ENCODE measurements at places on chromosomes 4 and X.

- no peak for DNase-seq
These were observed 106.8 kb downstream of the CLNK start for GRCh38 chr4:10577508-10578426.

GRCh38 chrX:63581398-63581797 is 203.6 kb downstream of the ARHGEF9 start:
- no peak for DNase-seq

DNA sequence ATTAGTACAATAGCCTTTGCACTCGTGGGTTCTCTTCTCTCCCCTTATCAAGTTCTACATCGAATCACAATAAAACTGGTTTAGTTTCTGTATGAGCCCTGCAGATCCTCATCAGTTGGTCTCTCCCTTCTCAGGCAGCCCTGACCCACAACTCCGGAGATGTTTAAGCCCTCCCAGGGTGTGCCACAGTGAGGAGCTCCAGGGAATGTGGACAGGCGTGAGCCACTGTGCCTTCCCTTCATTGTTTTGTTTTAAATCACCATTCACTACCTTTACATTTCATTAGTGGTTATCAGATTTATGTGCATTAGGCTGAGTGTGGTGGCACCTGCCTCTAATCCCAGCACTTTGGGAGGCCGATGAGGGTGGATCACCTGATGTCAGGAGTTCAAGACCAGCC is 133.2 kb downstream of the LARP7 start:
- no peak for DNase-seq

DNA sequence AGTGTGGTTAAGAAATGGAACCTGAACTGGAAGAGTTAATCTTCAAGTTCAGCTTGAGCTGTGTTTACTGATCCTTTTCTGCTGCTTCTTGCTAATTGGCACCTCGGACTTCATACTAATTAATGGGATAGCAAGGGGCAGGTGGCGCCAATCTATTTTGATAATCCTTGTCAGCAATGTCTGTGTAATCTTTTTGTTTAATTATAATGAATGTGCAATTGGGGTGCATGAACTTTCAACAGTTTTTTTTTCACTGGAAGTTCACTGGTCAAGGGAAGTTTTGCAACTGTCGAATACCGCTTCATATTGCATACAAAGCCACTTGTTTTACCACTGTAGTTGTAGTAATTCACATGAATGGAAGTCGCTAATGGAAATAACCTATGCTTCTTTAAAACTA is 261.0 kb downstream of the BMPR1B start:
- DNase-seq: no peak

DNA sequence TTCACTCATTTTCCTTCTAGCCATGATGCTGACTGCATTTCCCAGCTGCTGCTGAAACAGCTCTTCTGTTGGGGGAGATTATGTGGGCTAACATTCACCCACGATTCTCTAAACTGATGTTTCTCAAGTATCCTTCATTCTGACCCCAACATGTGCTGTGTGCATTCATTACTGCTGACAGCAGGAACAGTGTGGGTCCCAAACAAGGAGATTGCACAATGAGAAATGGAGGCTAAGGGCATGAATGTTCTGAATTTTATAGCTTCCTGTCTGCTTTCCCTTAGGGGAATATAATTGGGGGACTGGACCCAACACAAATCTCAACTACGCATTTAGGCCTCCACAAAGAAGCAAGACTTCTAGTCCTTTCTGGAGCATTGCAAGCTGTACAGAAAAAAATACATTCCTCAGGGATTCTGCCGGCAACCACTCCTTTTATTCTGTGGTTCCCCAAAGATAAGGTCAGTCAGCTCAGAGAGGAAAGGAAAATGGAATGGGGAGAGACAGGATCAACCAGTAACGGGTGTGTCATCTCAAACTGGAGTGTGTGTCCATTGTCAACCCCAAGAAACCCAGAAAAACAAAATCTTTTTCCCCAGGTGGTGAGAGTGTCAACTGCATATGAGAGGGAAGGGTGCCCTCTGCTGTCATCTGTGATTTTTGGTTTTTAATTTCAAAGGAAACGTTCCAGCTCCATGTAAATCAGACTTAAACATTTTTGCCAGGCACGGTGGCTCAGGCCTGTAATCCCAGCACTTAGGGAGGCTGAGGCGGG is 81.5 kb upstream of the EGFL6 start:
- DNase-seq: no peak

DNA sequence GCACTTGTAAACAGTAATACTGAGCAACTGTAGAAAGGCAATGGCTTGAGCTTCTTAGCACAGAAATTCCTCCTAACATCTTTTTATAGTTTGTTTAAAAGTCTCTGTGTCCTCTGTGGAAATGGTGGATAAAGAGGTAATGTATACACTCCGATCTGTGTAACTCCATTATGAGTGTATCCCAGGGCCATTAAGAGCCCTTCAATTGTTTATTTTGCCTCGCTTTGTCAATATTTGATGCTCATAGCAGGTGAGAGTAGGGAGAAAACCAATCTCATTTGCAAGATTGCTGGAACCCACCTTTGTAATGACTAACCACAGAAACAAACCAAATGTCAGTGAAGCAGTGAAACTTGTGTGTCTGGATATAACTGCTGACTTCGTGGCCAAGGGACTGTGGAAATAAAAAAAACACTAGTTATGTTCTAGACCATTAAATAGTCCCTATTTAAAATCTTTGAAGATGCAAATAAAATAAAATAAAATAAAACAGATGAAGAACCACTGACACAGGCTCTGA is 598.2 kb upstream of the BOD1L1 start:
- no peak for DNase-seq

- peak; percentile 48 for DNase-seq
These were observed 3.0 kb upstream of the CITED1 start for GRCh38 chrX:72308566-72309296.

DNA sequence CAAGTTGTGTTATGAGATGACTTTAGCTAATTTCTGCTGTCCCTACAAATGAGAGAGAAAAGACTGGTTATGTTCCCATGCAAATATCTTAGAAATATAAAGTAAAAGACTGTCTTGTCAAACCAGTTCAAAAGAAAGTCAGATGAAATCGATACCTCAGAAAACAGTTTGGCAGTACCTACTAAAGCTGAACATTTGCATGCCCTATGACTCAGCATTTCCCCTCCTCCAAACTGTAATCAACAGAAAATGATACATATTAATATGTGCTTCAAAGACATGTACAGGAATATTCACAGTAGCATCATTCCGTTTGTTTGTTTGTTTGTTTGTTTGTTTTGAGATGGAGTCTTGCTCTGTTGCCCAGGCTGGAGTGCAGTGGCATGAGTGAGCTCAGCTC is 90.3 kb downstream of the ARX start:
- DNase-seq: no peak

DNA sequence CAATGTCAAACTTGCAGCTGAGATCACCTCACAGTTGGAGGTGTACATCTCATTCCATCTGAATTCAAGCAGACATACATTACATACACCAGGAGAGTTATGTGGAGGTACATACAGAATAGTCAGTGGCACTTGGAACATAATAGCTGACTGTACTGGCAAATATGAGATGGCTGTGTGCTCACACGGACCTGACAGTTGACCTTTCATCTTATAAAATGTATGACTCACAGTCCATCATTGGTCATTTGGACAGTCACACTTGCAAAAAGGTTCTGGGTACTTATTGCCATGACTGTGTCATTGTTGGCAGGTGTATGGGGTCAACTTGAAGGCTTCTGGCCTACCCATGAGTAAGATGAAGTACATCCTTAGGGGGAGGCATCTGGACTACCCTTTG is 88.6 kb upstream of the WDR1 start:
- DNase-seq: no peak

DNA sequence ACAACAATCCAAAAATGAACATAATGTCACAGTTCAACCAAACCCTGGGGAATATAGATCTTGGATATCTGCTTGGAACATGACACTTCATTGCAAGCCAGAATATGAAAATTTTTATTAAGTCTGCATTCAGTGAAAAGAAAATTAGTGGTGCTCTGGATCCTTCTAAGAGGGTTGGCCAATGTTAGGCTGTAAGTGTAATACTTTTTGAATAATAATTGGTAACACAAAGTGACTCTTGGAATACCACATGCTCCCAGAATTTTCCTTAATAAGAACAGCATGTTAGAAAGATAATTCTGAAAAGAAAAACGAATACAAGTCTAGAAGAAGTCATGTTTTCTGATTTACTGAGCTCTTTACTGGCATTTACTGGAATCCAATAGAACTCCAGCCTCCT is 175.8 kb downstream of the RASL11B start:
- no peak for DNase-seq

DNA sequence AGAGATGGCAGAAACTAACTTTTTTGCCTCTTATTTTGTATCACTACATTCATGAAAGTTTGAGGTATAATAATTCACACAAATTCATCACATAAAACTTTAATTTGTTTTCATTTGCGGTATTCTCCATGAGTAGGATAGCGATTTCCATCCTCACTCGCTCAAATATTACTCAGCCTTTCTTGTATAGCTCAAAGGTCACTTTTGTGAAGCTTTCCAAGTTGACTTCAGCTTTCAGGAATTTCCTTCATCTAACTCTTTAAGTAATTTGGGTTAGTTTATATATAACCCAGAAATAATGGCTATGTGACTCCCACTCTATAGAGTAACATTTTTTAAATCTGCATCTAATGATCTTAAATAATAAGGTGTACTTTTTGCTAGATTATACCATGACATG is 314.4 kb downstream of the IL1RAPL1 start:
- no peak for DNase-seq

- no peak for DNase-seq
These were observed 118.2 kb downstream of the GPR143 start for GRCh38 chrX:9647431-9647830.

GRCh38 chrX:133670383-133670782 is 255.1 kb upstream of the GPC4 start:
- DNase-seq: no peak

DNA sequence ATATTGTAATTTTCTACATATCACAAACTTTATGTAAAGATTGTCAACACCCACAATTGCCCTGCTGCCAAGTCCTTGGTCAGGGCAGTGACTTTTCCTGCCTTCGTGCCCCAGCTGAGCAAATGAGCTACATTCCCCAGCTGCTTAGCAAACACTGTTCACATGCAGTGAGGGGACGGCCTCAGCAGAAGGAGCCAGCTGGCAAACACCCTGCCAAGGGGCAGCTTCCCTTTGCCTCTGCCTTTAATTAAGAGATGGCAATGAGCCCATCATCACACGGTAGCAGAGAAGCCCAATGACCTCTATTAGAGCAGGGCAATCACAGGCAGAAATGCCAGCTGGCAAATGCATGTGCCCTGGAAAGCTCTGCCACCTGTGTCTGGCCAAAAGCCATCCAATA is 253.4 kb downstream of the EPHA5 start:
- DNase-seq: no peak

DNA sequence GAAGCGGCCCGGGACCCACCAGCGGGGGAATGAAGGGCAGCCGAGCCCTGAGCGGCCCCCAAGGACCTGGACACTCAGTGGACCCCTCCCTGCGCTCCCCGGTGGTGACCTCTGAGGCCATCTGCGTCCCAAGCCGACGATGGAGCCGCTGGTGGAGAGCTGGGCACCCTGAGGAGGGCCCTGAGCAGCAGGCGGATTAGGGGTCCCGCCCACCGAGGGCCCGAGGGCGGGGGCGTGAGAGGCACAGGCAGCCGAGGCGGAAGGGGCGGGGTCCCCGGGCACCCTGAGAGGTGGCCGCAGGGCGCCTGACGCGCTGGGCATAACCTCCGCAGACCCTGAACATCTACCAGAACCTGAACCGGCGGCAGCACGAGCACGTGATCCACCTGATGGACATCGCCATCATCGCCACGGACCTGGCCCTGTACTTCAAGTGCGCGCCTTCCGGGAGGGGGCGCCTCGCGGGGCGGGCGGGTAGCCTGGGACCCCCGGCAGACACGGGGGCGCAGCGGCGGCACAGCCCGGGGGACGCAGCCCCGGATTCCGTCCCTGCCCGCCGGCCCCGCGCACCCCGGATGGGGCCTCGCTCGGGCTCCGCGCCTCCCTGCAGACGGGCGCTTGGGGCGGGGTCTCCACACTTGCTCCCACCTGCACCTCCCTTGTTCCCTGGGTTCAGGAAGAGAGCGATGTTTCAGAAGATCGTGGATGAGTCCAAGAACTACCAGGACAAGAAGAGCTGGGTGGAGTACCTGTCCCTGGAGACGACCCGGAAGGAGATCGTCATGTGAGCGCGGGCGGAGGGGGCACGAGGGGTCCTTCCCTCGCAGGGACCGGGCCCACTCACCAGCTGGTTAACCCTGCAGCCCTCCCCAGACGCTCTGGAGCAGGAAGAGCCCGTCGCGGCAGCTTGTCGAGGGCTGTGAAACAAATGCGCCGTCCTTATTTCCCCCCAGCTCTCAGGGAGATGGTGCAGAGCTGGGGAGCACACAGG is 10.3 kb downstream of the ATP5ME start:
- DNase-seq: peak; percentile 76

DNA sequence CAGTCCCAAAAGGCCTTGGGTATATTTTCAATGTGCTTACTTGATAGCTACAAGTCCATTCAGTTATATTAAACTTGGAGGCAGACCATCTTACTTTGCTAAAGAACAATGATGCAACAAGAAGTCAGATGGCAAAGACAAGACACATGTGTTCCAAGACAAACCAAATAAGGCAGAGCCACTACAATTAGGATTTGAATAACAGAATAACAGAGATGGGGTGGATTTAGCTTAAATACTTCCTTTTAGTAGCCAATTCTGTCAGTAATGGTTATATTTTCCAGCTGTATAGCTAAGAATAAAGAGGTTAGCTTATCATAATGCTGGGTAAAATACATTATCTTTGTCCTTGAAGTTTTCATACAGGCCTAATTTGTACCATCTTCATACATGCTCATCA is 37.7 kb upstream of the FRAS1 start:
- DNase-seq: no peak

- no peak for DNase-seq
These were observed 84.8 kb downstream of the ANOS1 start for GRCh38 chrX:8647176-8647575.

GRCh38 chrX:96098471-96098870 is 586.2 kb upstream of the DIAPH2 start:
- DNase-seq: no peak

DNA sequence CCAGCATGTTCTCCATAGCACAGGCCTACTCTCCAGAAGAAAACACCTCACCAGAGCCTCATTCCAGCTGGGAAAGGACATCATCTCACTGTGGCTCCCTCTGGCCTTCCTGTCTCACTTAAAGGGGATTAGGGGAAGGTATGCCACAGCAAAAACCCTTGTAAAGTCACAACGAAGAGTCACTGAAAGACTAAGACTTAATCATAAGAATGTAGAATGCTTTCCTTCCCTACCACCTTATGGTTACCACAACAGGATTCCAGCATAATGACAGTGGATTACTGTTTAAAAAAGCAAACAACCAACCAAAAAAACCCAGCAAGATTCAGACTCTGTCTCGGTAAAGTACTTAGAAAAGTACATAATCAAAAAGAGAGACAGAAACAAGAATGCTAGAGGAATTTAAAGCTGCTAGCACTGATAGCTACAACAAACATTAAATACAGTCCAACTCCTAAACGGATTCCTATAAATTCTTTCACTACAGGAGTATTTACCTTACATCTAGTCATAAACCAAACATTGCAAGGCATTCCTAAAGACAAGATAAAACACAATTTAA is 75.1 kb downstream of the BANK1 start:
- no peak for DNase-seq

- no peak for DNase-seq
These were observed 69.6 kb downstream of the PPP2R2C start for GRCh38 chr4:6402566-6403399.

GRCh38 chr4:168707205-168707604 is 210.4 kb downstream of the PALLD start:
- DNase-seq: no peak
